Left lung (tissue), 14 donors: ENCODE measurements at places on chromosomes 1 and 21. TPM values are rescaled to one million over a fixed set of nuclear protein-coding genes. Genes with fewer than 3 reads are reported as not detected.

GRCh38 chr1:213008564-213008963 lies 7.1 kb downstream of the ANGEL2 start:
- no peak for DNase-seq

DNA sequence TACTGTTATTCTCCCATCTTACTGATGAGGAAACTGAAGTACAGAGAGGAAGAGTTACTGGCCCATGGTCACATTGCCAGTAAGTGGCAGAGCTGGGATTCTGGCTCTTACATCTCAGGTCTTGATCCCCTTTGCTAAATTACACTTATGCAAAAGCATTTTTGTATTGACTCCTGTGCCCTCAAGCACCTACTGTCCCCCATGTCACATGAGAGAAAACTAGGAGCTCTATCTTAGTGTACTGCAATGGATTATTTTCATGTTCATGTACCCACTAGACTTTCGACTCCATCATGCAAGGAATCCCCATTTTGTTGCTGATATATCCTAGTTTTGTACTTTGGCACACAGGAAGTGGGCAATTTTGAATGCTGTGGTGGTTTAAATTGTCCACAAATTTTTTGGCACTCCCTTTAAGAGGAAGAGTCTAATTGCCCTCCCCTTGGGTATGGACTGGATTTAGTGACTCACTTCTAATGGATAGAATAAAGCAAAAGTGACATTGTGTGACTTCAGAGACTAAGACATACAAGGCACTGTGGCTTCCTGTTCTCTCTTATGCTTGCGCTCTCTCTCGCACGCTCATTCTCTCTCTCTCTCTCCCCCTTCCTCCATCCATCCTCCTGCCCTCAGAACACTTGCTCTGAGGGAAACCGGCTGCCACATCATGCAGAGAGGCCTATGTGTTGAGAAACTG lies 43.5 kb upstream of the JAK1 start:
- DNase-seq = no peak

DNA sequence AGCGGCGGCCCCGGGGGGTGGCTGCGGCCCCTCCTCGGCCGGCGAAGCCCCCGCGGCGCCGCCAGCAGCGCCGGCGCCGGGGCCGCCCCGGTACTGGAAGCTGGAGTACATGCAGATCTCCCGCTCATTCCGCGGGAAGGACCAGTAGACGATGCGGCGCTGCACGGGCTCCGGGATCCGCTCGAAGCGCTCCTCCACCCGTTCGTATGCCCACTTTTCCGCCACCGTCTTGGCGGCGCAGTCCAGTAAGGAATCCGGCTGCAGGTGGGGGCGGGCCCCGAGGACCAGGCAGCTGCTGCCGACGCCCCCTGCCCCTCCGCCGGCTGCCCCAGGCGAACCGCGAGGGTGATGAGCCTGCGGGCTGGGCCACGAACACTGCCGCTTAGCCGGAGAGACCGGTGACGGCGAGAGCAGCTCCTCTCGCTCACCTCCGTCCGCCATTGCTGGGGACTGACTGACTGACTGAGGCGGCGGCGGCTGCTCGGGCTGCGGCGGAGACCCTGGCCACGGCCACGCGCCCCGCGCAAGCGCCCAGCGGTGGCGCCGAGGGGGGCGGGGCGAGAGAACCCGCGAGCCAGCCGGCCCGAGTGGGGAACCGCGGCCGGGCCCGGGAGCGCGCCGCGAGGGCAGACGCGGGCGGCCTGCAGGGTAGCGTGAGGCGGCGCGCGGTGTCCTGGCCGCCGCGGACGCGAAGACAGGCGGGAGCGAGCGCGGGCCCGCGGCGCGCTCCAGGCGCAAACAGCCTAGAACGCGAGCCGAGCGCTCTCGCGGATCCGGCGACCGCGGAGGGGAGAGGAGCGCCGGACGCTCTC lies at the start of gene ZSWIM5:
ZSWIM5 (minus strand) TSS at position 696 of the 812 bp plus-strand sequence; CDS start at position 441, 255 bp downstream.
- DNase-seq = peak; percentile 81

DNA sequence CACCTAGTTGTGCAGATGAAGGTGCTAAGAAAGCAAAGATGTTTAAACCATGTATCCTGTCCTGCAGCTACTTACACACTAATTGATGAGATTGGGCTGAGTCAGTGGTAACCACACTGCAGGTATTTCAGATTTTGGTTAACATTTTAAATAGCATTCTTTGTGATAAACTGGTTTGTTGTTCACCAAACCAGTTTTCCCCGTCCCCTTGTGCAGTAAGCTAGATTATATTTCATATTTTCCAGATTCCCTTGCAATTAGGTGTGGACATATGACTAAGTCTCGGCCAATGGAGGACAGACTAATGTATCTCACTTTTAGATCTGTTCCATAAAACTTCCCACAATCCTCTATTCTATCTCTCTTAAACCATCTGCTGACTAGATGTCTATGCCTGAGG lies 320.4 kb downstream of the RWDD3 start:
- DNase-seq = no peak

DNA sequence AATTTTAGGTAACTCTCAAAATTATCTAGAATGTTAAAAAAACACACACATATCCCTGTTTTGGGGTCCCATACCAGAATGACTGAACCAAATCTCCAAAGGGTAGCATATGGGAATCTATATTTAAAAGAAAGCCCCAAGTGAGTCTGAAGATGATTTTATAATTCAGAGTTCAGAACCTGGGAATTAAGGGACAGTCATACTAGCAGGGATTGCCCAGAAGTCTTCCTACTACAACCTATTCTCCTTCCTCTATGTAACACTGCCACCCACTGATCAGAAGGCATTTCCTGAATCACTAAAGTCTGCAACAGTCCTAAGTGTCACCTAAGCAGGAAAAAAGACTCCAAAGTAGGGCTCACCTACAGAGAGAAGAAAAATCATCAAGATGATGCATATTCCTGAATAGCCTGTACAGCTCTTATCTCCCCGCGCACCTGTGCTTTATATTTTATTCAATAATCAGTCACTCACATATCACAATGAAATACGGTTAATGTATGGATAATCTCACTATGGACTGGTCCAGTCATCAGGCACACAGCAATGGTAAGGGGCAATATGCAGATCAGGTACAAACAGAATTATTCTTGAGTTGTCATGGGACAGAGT lies 4.9 kb downstream of the RGS1 start:
- DNase-seq = no peak

The ILDR2 gene
- 0.58 TPM for polyA plus RNA-seq

The SPRR1A gene
- not detected for polyA plus RNA-seq

The SSBP3 gene
- 122 TPM for polyA plus RNA-seq
